ENCODE measurements at places on chromosomes 5 and 9.

DNA sequence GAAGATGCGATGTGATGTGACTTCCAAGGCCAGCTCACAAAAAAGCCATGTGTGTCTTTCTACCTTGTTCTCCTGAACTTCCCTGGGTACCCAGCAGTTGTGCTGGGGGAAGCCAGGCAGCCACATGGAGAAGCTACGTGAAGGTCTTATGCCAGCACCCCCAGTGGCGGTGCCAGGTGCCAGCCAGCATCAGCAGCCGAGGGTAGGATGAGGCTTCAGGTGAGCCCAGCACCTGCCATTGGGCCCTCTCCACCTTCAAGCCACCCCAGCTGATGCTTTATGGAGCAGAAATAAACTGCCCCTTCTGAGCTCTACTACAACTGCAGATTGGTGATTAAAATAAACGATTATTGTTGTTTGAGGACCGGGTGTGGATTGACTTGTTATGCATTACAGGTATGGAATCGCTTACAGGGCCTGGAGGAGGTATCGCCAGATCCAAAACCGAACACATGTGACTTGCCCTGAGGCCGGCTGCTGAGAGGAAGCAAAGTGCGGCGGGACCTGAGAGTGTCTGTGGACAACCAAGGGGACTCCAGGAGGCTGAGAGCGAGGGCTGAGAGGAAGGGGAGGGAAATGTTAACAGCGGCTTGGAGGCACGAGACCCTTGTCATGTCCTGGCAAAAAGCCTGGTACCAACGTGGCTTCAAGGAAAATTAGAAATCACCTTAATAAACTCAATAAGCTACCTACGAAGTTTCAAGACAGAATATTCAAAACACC lies 36.0 kb upstream of the OLFM1 start:
- H3K27me3 ChIP-seq = no peaks in the 10 kb centered on the region
- no peaks in the 10 kb centered on the region for H3K4me1 ChIP-seq

GRCh38 chr9:109561137-109561536 lies 63.0 kb upstream of the PTPN3 start:
- H3K4me1 ChIP-seq = peaks cover 2% of the 10 kb centered on the region
- H3K4me3 ChIP-seq = no peak overlapping the region
- peak; percentile 49 for DNase-seq
- no peaks in the 10 kb centered on the region for H3K36me3 ChIP-seq

DNA sequence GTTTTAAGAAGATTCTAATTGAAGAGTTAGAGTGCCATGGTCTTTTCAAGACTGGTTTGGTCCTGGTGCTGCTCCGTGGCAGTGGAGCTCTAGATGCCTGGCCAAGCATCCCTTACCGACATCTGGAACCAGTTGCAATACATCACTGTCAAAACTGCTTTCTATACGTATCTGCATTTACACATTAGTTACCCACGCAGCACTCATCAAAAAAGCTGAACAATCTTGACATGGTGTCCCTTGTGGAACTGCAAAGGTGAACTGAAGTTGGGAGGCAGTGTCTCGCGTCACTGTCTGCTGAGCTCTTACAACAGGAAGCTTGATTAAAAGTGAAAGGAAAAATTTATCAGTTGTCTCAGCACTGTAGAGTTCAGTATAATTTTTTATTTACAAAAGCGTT lies 82.6 kb downstream of the PBX3 start:
- no peaks in the 10 kb centered on the region for H3K27me3 ChIP-seq
- no peaks in the 10 kb centered on the region for H3K4me1 ChIP-seq
- H3K27ac ChIP-seq = no peak overlapping the region

GRCh38 chr9:116008278-116008677 lies 145.3 kb upstream of the PAPPA start:
- DNase-seq = no peak
- no peaks in the 10 kb centered on the region for H3K36me3 ChIP-seq
- no peak overlapping the region for H3K27ac ChIP-seq
- H3K4me1 ChIP-seq = no peaks in the 10 kb centered on the region
- no peaks in the 10 kb centered on the region for H3K27me3 ChIP-seq

DNA sequence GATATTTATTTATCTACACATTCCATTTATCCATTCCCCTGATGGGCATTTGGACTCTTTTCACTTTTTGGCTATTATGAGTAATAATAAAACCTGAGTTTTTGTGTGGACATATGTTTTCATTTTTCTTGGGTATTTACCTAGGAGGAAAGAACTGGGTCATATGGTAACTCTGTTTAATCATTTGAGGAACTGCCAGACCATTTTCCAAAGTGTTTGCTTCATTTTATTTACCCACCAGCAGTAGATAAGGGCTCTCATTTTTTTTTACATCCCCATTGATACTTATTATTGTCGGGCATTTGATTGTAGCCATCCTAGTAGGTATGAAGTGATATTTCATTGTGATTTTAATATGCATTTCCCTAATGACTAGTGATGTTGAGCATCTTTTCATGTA lies 7.7 kb upstream of the PTPDC1 start:
- no peaks in the 10 kb centered on the region for H3K4me1 ChIP-seq
- H3K36me3 ChIP-seq = no peaks in the 10 kb centered on the region
- DNase-seq = no peak
- H3K27ac ChIP-seq = no peak overlapping the region
- no peaks in the 10 kb centered on the region for H3K27me3 ChIP-seq
- H3K4me3 ChIP-seq = no peak overlapping the region

Measured in endodermal cell (in vitro differentiated cells).